Activated CD4-positive, alpha-beta T cell treated with anti-CD3 and anti-CD28 coated beads, Interleukin-2, amount 10 ng/mL, durations not matched to agents 24 days and 14 days (primary cell): ENCODE measurements at places on chromosomes 11 and 22. TPM values are rescaled to one million over a fixed set of nuclear protein-coding genes. Genes with fewer than 3 reads are reported as not detected.

DNA sequence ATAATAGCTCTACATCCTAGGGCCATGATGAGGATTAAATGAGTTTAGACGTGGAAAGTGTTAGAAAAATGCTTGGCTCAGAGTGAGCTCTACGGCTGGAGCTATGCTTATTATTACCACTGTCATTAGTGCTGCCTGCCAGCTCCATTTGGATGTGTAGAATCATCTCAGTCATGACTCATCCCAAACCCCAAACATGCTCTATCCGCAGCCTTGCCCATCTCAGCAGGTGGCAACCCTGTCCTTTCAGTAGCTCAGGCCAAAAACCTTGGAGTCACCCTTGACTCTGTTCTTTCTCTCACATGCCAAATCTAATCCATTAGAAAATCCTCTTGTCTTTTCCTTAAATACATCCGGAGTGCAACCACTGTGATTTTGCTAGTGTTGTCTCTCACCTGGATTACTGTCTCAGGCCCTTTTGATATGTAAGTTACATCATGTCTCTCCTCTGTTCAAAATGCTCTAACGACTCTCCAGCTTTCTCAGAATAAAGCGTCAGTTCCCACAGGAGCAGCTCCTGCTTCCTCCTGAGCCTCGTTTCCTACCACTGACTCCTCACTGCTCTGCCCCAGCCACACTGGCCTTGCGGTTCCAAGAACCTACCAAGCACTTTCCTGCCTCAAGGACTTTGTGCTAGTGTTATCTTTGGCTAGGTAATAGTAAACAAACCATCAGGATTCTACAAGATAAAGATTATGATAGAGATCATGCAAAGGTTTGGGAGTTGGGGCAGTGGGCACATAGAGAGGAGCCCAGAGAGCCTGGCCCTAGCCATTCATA, 10.5 kb upstream of the CHRM1 start:
- no peak overlapping the region for H3K27ac ChIP-seq
- no peaks in the 10 kb centered on the region for H3K36me3 ChIP-seq
- H3K27me3 ChIP-seq, result peaks cover 45% of the 10 kb centered on the region
- no peak for DNase-seq

MRGPRE gene
- total RNA-seq, result not detected in 2 replicates

DNA sequence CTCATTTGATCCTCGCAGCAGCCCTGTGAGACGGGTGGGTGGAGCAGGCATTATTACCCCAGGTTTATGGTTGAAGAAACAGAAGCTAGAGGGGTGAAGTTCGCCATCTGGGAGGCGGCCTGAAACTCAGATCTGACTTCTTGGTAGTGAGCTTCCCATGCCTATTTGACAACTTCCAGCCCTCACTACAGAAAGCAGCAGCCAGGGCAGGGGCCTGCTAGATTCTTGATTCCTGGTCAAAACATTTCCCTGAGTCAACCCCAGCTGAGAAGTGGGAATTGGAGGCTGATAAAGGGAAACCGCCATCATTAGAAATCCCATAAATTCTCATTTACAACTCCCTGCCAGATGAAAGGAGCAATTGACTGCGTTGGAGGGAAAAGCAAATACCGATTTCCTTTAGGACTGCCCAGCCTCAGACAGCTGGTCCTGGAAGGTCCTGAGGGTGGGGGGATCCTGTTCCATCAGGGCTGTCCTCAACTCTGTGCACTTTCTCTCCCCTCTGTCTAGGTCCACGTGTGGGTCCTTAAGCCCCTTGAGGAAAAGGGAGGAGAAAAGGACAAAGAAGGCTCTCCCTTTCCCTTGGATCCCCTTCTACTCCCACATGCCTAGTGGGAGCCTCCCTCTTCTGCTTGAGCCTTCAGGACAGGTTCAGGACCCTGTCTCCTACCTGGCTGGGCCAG, 10.2 kb upstream of the NECTIN1 start:
- H3K27ac ChIP-seq, result no peak overlapping the region
- no peak overlapping the region for H3K4me3 ChIP-seq
- no peak for DNase-seq
- H3K27me3 ChIP-seq, result peaks cover 43% of the 10 kb centered on the region

CFAP300 gene
- total RNA-seq, result not detected in 2 replicates

GRCh38 chr11:128559496-128560103, 27.8 kb downstream of the ETS1 start:
- no peak for DNase-seq
- no peaks in the 10 kb centered on the region for H3K36me3 ChIP-seq
- H3K27me3 ChIP-seq, result no peaks in the 10 kb centered on the region
- H3K4me1 ChIP-seq, result peaks cover 7% of the 10 kb centered on the region
- no peak overlapping the region for H3K27ac ChIP-seq

DNA sequence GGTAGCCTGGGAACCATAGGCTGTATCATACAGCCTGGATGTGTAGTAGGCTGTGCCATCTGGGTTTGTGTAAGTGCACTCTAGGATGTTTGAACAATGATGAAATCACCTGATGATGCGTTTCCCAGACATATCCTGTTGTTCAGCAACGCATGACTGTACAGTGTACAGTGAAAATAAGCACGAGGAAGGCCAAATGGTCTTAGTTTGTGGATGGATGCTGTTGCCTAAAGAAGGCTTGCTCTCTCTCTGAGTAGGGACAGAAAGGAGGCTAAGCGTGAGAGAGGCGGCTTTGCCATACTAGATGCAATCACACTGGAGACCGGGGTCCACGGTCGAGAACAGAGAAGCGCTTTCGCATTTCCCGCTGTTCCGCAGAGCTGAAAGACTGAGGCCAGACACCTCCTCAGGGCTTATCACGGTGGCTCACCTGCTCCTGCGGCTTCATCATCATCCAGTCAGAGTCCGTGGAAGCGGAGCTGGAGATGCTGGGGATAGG, 27.6 kb upstream of the APLP2 start:
- H3K27me3 ChIP-seq, result peaks cover 2% of the 10 kb centered on the region
- DNase-seq, result no peak
- no peaks in the 10 kb centered on the region for H3K4me1 ChIP-seq
- H3K4me3 ChIP-seq, result no peak overlapping the region
- H3K27ac ChIP-seq, result no peak overlapping the region

- peaks cover 41% of the 10 kb centered on the region for H3K4me1 ChIP-seq
- peaks cover 1% of the 10 kb centered on the region for H3K27me3 ChIP-seq
- no peak for DNase-seq
- peak overlapping the region; percentile 98 for H3K4me3 ChIP-seq
- peak overlapping the region; percentile 96 for H3K27ac ChIP-seq
- H3K36me3 ChIP-seq, result peaks cover 34% of the 10 kb centered on the region
Observed at GRCh38 chr11:59668188-59668949, 468 bp downstream of the PATL1 start.

- no peaks in the 10 kb centered on the region for H3K36me3 ChIP-seq
- no peak overlapping the region for H3K4me3 ChIP-seq
- peaks cover 2% of the 10 kb centered on the region for H3K4me1 ChIP-seq
- no peak for DNase-seq
Observed at GRCh38 chr11:31655483-31655882, 145.9 kb downstream of the ELP4 start.

DNA sequence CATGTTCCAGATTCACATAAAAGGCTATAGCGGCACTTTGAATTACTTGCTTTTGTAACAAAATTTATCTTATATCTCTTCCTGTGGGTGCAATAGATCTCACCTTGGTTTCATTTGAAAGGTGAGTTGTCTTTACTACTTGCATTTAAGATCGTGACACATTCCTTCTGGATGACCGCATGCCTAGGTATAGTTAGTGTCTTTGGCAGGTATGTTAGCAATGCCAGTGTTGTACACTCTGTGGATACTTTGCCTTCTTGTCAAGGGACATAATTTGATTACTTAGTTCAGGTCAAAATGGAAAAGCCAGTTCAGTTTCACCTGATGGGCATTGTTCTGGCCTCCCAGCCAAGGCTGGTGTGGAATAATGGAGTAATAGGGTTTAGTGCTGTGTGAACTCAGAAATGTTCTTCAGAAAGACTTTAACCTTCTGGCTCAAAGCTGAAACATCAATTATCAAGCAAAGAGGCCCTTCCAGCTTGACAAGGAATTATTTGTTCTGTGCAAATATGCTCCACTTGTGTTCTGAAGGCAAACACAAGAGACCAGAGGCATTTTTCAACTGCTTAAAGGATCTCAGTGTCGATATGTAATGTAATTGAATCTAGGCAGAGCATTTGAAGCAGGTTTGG, 64.6 kb downstream of the AMOTL1 start:
- no peak for DNase-seq
- H3K27ac ChIP-seq, result no peak overlapping the region
- no peak overlapping the region for H3K4me3 ChIP-seq
- H3K36me3 ChIP-seq, result no peaks in the 10 kb centered on the region
- no peaks in the 10 kb centered on the region for H3K4me1 ChIP-seq

DNA sequence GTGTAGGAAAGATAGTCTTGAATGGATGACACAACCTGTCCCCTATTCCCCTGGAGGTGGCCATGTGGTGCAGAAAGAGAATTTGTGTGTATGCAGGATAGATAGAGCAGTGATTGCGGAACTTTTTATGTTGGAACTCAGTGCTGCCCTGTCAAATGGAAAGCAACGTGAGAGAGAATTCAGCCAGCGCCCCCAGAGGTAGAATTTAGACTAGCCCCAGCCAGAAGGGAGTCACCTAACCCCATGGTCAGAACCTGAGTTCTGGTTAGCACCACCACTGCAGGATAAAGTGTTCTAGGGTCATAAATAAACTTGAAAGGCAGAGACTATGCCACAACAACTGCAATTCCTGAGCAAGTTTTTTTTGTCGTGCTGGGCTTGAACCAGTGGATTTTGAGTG, 152.9 kb upstream of the GRIA4 start:
- DNase-seq, result no peak
- H3K4me3 ChIP-seq, result no peak overlapping the region
- H3K27me3 ChIP-seq, result no peaks in the 10 kb centered on the region

- H3K4me1 ChIP-seq, result no peaks in the 10 kb centered on the region
- no peak overlapping the region for H3K27ac ChIP-seq
- H3K27me3 ChIP-seq, result no peaks in the 10 kb centered on the region
- H3K36me3 ChIP-seq, result no peaks in the 10 kb centered on the region
- no peak overlapping the region for H3K4me3 ChIP-seq
- DNase-seq, result no peak
Observed at GRCh38 chr11:23138761-23139160, 278.5 kb upstream of the CCDC179 start.

- H3K27me3 ChIP-seq, result peaks cover 22% of the 10 kb centered on the region
- H3K4me3 ChIP-seq, result no peak overlapping the region
- no peak overlapping the region for H3K27ac ChIP-seq
- no peaks in the 10 kb centered on the region for H3K36me3 ChIP-seq
Observed at GRCh38 chr22:29103121-29103520, 30.3 kb downstream of the KREMEN1 start.

GRCh38 chr11:2892967-2893528, 7.5 kb upstream of the CDKN1C start:
- H3K27me3 ChIP-seq, result no peaks in the 10 kb centered on the region
- peak overlapping the region; percentile 80 for H3K27ac ChIP-seq
- H3K36me3 ChIP-seq, result no peaks in the 10 kb centered on the region
- H3K4me3 ChIP-seq, result peak overlapping the region; percentile 90

GRCh38 chr11:125835748-125836147, 2.6 kb downstream of the PATE4 start:
- no peak for DNase-seq
- no peak overlapping the region for H3K4me3 ChIP-seq
- H3K4me1 ChIP-seq, result no peaks in the 10 kb centered on the region
- no peak overlapping the region for H3K27ac ChIP-seq
- peaks cover 3% of the 10 kb centered on the region for H3K27me3 ChIP-seq

DNA sequence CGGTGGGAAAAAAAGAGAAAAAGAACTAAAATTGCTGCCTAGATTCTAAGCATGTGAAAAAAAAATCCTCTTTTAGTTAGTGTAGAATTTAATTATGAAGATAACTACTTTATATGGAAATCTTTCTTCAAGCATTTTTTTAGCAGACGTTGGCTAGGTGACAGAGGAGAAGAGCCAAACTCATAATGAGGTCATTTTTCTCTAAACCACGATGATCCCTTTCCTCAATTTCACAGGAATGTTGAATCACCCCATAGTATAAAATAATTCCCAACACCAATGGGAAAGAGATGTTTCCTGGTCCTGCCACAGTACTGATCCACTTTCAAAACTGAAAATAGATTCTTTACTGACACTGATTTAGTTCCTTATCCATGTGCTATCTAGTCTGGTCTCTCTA, 319.8 kb downstream of the DLG2 start:
- H3K4me1 ChIP-seq, result no peaks in the 10 kb centered on the region
- no peak for DNase-seq
- no peak overlapping the region for H3K27ac ChIP-seq
- H3K4me3 ChIP-seq, result no peak overlapping the region
- H3K36me3 ChIP-seq, result no peaks in the 10 kb centered on the region
